ENCODE measurements at places on chromosomes 6 and 20. TPM values are rescaled to one million over a fixed set of nuclear protein-coding genes. Genes with fewer than 3 reads are reported as not detected.

DNA sequence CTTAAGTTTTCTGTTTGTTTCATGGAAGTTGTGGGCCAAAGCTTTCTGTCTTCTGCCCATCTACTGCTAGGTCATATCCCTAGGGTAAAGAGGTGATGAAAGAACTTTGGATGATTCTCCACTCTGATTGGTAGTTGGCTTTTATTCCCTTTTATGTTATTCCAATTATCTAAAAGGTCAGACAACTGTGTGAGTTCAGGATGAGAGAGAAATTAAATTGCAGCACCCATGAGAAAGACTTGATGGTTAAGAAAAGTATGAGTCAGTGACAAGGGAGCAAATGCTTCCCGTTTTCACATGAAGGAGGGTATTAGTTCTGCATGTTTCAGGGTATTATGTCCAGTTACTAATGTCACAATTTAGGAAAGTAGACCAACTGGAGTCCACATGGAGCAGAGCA is 136.3 kb downstream of the CD109 start:
- no peak for DNase-seq

DNA sequence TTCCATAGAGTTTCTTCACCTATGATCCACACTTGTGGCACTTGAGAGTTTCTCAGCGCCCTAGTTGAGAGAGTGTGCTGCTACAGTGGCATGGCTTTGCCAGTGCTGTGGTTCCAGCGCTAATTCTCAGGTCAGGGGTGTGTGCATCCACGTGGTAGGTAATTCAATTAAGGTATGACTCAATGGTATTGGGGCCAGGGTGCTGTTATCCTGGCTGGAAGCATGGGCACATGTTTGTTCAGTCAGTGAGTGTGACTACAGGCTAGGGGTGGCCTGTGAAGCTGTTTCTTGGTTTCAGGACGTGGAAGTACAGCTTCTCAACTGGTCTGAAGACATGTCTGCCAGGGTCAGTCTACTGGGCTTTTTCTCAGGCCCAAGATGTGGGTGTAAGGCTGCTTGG is 3.0 kb upstream of the SEMG2 start:
- no peak for DNase-seq

Gene MLN
- polyA plus RNA-seq: not detected

- no peak for DNase-seq
Observed at GRCh38 chr6:167565884-167566599, 241.2 kb downstream of the TTLL2 start.

- no peak for DNase-seq
Observed at GRCh38 chr6:166768761-166769160, 141.7 kb upstream of the RPS6KA2 start.

GRCh38 chr6:158633127-158633526 is 11.4 kb downstream of the DYNLT1 start:
- no peak for DNase-seq

Gene B3GALT4
- polyA plus RNA-seq: 1.4 TPM

GRCh38 chr6:80438772-80439171 is 332.3 kb downstream of the BCKDHB start:
- DNase-seq: peak; percentile 97

DNA sequence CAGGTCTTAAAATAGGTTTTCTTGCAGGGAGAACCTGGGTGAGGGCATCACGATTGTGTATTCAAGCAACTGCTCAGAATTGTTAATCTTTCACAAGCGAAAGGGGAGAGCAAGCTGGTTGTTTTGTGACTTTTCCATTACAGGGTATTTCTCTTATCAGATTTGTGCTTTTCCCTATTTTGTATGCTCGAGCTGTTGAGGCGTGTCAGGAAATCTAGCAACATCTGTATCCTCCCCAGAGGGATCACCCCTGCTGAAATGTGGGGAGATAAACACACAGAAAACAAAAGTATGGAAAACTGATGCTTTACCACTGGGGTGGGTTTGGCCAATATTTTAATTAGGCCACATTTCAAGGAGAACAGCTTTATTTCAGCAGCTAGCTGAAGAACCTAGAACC is 187.0 kb downstream of the DTNBP1 start:
- no peak for DNase-seq

- DNase-seq: no peak
Observed at GRCh38 chr6:117138920-117139319, 126.4 kb upstream of the VGLL2 start.

DNA sequence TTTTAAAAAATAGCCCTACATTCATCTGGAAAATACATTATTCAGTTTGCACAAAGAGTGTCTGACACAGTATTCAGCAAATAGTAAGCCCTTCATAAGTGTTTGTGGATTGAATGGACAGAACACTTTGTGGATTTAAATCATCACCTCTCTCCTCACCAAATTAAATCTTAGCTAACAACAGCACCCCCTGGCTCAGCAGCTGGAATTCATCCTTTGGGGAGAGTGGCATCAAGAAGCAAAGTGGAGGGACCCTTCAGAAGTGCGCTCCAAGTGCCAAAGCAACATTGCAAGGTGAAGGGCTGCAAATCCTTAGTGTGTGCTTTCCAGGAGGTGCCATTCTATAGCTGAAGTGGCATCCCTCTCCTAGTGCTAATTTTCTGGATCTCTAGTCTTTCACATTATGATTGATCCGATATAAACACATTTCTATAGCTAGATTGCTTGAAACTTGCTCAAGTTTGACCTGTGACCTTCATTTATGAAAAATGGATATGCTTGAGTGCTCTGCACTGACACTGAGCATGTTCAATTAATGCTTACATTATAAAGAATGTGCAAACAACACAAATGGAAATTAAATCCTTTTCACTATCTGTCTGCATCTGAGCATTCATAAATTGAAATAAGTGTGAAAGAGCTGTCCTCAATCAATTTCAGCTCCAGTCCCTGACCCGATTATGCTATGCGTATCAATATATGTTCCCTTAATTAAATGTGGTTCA is 891.7 kb downstream of the C6orf118 start:
- no peak for DNase-seq
